ENCODE measurements at places on chromosomes 16 and 17.

GRCh38 chr16:77414752-77415231, 20.0 kb downstream of the ADAMTS18 start:
- DNase-seq, result no peak

- no peak for DNase-seq
Measured at GRCh38 chr16:49816875-49817274, 39.0 kb downstream of the ZNF423 start.

DNA sequence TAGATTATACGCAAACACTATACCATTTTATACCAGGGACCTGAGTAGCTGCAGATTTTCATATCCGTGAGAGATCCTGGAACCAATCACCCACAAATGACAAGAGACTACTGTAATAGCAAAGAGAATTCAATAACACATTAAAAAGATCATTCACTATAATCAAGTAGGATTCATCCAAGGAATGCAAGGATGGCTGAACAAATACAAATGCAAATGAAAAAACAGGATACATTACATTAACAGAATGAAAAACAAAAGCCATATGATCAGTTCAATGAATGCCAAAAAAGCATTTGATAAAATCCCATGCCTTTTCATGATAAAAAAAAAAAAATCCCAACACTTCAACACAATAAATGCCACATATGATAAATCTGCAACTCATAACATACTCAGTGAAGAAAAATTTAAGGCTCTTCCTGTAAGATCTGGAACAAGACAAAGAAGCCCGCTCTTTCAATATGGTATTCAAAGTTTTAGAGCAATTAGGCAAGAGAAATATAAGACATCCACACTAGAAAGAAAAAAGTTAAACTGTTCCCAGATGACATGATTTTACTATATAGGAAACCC, 29.0 kb downstream of the N4BP1 start:
- DNase-seq, result no peak

DNA sequence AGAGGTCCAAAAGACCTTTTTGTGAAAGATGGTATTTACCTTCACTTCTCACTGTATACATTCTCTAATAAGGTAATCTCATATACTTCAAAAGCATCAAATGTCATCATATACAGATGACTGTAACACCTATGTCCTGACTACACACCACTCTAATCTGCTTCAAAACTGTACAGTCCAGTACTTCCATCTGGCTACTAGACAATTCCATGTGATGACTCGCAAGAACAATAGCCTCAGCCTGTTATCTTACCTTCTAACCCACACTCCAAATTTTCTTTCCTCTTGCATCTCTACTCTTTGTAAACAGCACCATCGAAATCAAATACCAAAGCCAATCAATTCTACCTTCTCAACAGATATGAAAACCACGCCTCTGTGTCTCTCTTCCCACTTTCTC, 24.1 kb downstream of the MYO1D start:
- DNase-seq, result no peak

- no peak for DNase-seq
Measured at GRCh38 chr16:27960619-27961295, 102.8 kb downstream of the GSG1L start.

GRCh38 chr17:11293480-11293879, 52.5 kb downstream of the SHISA6 start:
- no peak for DNase-seq

DNA sequence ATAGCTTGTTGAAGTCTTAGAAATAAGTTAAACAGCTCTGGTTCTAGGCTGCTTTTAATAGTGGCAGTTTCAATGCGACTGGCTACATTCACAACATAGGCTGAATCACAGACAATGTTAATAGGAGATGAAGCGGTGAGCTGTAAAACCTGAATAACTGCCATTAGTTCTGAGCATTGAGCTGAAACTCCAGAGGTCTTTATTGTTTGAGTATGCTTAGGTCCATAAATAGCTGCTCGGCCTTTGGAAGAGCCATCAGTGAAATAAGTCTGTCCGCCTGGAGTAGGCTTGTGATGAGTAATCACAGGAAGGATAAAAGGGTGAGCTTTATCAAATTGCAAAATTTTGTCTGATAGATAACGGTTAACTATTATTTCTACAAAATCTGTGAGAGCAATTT, 9.4 kb upstream of the ZNF689 start:
- DNase-seq, result no peak

DNA sequence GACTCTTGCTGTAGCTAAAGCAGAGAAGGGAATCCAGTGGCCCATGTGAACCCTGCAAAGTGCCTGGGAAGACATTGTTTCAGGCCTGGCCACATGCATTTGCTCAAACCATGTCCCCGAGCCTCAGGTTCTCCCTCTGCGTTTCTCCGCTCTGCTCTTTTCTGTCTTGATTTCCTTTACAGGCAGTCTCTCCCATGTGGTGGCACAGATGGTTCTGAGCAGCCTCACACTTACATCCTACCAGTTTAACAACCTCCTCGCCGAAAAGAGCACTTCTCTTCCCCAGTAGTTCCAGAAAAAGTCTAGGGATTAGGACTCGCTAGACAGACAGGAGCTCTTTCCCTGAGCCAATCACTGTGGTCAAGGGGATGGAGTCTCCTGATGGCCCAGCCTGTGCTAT, 28.3 kb upstream of the MYH10 start:
- DNase-seq, result no peak

GRCh38 chr16:12290868-12291267, 314.3 kb downstream of the SNX29 start:
- DNase-seq, result no peak

GRCh38 chr16:50273888-50274325, 7.6 kb downstream of the ADCY7 start:
- DNase-seq, result no peak

- DNase-seq, result no peak
Measured at GRCh38 chr17:47315451-47316266, 8.1 kb upstream of the EFCAB13 start.

DNA sequence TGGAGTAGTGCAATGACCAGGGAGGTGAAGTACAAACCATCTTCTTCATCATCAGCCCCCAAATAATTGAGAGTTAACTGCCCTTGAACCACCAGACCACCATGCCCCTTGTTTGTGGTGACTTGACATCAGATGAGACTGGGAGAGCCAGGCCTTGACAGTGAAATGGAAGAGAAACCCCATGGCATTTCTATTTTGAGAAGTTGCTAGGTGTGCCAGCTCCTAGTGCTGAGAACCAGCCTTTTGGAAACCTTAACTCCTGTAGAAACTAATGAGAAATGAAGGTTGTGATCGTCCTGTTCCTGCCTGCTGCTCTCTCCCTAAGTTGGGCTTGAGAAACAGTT, 2.8 kb downstream of the TMEM94 start:
- no peak for DNase-seq

GRCh38 chr16:1915732-1916639, 2.2 kb downstream of the HS3ST6 start:
- DNase-seq, result no peak

DNA sequence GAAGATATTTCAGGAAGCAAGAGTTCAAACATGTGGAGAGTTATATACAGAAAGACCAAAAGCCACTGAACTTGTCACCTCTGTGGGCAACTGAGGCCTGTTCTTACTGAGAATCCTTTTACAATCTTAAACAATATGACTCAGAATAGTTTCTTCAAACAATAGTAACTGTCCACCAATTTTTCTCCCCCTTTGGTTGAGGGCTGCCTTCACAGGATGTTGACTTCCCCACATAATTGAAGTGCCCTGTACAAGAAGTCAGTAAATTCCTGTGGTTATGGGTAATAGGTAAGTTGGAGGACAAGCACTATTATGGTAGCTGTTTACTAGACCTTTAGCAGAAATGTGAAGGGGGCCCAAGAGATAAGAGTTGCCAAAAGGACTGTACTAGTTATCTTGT, 215.8 kb downstream of the CDH8 start:
- DNase-seq, result no peak

- no peak for DNase-seq
Measured at GRCh38 chr17:67212714-67213417, 32.1 kb downstream of the HELZ start.

DNA sequence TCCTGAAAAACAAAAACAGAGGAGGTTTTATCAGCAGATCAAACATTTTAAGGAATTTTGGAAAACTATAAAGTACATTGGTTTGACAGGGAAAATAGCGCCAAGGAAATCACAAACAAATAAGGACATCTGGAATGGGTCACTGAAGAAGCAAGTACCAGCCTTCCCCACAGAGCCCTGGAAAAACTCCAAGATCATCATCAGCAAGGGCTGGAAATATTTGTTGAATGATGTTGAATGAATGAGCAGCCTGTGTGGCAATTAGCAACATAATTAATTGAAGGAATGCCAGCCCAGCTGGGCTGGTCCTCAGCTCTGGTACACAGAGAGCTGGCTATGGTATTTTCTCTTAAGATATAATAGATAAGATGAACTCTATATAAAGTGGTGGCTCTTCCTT, 290.4 kb downstream of the HS3ST3A1 start:
- DNase-seq, result no peak

DNA sequence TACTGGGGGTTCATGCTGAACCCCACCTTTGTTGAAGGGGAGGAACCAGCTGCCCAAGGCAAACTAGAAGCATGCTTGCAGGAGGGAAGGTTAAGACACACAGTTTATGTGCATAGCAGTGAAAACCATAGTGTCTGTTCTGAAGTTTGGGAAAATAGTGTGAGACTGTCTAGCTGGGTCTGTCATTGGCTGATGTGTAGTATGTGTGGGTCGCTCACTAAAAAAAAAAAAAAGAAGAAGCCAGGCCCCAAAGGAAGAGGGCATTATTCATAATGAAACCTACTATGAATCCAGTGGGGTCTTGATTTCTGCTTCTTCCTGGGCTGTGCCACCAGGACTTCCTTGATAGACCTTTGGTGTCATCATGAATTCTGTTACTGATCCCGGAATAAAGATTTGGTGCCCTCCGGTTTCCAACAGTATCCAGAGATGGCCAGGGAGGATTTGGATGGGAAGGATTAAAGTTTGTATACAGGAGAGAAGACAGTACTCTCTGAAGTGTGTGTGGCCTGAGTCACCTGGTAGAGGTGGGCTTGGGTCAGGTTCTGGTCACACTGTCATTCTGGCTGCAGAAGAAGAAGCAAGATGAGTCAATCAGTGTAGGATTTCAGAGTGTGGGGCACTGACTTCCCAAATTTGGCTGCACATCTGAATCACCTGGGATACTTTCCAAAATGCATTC, 220.3 kb downstream of the PRKCA start:
- no peak for DNase-seq

- no peak for DNase-seq
Measured at GRCh38 chr17:16439811-16440351, 24.5 kb downstream of the TRPV2 start.

GRCh38 chr16:6493555-6493954, 839.1 kb upstream of the RBFOX1 start:
- no peak for DNase-seq

- no peak for DNase-seq
Measured at GRCh38 chr17:27352448-27353032, 58.6 kb downstream of the WSB1 start.

- DNase-seq, result no peak
Measured at GRCh38 chr17:65459677-65460347, 101.6 kb downstream of the AXIN2 start.

- DNase-seq, result no peak
Measured at GRCh38 chr16:87384162-87384874, 742 bp upstream of the FBXO31 start.

GRCh38 chr16:28009586-28010373, 53.7 kb downstream of the GSG1L start:
- DNase-seq, result no peak

GRCh38 chr17:9054126-9054975, 33.0 kb downstream of the NTN1 start:
- DNase-seq, result no peak

DNA sequence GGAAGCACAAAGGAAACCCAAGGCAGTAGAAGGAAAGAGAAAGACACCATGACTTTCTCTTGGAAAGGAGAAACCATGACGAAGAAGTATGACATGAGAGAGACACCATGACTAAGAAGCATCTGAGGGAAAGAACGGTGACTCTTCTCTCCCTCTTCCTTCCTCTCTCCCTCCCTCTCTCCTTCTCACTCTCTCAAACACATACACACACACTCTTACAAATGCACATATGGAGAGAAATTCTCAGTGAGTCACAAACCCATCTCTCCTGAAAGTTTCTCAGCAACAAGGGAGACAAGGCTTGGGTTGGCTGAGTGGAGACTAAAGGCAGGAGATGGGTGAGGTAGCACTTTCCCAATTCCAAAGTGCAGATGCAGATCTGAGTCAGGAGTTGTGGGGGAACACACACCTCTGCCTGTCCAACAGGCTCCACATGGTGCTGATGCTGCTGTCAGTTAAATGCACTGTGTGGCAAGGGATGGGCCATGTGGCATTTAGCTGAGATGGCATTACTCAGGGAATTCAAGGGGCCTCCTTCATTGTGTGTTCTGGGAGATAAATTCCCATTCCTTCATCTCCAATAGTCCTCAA, 336.7 kb upstream of the C16orf82 start:
- DNase-seq, result no peak

DNA sequence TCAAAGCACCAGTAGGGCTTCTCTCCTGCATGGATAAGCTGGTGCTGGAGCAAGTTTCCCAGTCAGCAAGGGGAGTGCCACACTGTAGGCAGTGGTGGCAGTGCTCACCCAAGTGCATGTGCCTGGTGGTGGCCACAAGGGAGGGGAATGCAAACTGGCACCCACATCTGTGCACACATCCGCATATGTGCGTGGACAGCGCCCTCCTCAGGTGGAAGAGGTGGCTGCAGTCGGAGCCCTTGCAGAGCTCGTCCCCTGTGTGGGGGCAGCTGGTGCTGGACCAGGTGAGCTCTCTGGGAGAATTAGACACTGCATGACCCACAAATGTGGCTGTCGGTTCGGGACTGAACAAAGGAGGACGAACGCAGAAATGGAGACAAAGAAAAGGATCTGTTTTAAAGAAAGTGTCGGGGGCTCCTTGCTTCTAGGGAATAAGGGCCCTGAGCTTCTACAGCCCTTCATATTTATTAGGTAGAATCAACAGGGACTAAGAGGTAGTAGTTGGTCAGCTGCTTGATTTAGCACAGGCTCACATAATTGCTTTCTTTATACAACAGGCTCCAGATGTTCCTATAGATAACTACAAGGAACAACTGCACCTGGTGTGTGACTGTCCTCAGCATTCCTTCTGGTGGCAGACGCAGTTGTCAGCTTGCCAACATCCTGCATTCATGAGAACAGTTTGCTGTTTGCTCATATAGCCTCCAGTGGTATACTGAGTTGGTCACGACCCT, 5.3 kb upstream of the ZNF689 start:
- DNase-seq, result peak; percentile 43

GRCh38 chr17:34706029-34706428, 126.6 kb downstream of the TMEM132E start:
- DNase-seq, result no peak

DNA sequence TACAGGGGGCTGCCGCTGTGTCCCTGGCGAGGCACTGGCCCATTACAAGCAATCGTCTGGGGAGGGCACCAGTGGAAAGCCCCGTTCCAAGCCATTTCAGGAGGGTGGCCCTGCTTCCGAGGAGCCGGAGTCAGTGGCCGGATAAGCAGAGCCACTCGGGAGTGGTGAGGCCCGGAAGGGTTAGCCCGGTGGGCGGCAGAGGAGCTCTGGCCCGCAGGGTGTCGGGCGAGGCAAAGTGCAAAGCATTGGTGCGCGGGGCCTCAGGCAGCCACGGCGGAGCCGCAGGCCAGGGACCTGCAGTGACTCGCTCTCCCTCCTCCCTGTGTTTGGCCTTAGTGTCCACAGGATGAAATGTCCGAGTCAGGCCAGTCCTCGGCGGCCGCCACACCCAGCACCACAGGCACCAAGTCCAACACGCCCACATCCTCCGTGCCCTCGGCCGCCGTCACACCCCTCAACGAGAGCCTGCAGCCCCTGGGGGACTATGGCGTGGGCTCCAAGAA, 24.6 kb downstream of the NME3 start:
- no peak for DNase-seq

Data from stimulated activated CD4-positive, alpha-beta T cell treated with anti-CD3 and anti-CD28 coated beads, TNF-alpha, amount 100 ng/mL, for 1 hour (primary cell).